ENCODE measurements at places on chromosomes 3 and 15.

DNA sequence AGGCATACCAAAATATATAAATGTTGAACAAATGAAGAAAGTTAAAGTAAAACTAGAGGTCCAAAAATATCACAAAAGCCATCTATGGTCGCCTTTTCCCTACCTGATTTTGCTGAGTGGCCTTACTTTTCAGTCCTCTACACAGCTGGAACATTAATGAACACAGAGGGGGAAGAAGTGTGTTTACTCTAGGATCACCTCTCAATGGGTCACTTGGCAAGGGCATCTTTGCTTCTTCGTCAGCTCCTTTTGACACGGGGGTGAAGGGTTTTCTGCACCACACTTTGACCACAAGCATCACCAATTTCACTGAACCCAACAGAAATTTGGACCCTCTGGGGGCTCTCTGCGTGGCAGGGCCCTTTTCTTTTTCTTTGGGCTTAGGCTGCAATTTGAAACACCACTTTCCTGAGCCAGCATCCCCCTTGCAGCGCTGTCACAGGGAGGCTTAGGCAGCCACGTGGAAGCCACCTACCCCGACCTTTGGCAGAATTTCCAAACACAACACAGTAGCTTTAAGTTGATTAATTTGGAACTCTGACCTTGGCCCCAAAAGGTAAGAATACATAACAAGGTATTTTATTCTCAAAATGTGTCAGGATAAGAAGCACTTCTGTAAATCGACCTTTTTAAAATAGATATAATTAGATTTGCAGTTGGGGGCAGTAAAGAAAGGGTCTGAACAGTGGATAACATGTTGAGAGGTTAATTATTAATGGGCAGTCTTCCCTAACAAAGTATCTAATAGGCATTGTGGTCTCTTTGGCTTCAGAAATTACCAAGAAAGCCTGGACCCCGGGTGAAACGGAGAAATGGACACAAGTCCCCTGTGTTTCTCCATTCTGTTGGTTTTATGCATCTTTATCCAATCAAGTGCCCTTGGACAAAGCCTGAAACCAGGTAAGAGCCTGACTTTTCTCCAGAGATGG is at the start of gene LIPC:
Gene LIPC (plus strand): TSS at position 771 of the 929 bp plus-strand sequence. CDS start 42 bp downstream, at position 813.
- no peak for DNase-seq

DNA sequence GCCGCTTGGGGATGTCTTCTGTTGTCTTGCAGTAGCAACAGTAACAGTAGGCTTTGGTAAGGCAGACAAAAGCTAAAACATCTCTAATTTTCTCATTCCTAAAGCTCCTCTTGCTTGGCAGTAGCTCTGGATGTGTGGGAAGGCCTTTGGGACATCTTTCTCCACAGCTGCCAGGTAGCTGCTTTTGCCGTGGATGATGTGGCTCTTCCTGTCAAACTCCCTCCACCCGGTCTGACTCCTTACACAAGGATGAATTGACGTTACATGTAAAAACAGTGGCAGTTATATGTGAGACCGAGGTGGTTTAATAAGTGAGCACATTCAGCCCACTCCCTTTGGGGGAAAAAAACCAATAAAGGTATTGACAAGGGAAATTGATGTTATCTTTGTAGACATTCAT is 309.1 kb downstream of the TUSC7 start:
- no peak for DNase-seq

GRCh38 chr3:43870844-43871626 is 180.3 kb downstream of the ABHD5 start:
- DNase-seq = no peak

GRCh38 chr15:64153480-64154367 is 2.2 kb downstream of the SNX22 start:
- DNase-seq = peak; percentile 72

GRCh38 chr15:66703540-66703941 is 1.5 kb downstream of the SMAD6 start:
- DNase-seq = peak; percentile 2

- DNase-seq = no peak
Measured at GRCh38 chr3:67901681-67902080, 247.3 kb upstream of the SUCLG2 start.

GRCh38 chr3:9352917-9353752 is 9.7 kb upstream of the THUMPD3 start:
- peak; percentile 28 for DNase-seq

- DNase-seq = no peak
Measured at GRCh38 chr3:131612745-131613144, 110.0 kb upstream of the MRPL3 start.

DNA sequence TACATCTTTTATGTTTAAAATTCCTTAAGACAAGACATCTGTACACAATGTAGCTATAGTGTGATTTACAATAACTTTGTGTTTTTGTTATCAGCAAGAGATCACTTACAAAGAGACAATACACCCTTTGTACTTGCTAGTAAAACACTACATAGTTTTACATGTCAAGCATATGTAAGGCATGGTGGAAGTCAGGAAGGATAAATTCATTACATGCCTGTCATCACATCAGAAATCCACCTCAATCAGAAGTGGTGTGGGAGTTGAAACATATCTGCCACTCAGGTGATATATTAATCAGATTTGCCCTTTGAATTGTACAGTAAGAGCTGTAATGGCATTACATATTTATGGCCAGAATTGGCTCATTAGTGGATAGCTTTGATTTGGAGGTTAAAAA is 95.5 kb downstream of the MBNL1 start:
- no peak for DNase-seq

GRCh38 chr3:118292841-118293240 is 741.8 kb downstream of the IGSF11 start:
- no peak for DNase-seq

DNA sequence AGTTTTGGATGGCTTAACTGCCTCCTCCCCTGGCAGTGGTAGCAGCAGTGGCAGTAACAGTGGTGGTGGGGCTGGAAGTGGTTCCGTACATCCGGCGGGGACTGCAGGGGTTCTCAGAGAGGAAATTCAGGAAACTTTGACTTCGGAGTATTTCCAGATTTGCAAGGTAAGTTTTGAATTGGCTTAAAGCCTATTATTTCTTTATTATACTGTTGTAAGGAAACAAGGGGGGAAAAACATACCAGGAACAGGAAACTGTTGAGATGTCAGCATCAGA is 1.5 kb downstream of the STXBP5L start:
- DNase-seq = no peak

DNA sequence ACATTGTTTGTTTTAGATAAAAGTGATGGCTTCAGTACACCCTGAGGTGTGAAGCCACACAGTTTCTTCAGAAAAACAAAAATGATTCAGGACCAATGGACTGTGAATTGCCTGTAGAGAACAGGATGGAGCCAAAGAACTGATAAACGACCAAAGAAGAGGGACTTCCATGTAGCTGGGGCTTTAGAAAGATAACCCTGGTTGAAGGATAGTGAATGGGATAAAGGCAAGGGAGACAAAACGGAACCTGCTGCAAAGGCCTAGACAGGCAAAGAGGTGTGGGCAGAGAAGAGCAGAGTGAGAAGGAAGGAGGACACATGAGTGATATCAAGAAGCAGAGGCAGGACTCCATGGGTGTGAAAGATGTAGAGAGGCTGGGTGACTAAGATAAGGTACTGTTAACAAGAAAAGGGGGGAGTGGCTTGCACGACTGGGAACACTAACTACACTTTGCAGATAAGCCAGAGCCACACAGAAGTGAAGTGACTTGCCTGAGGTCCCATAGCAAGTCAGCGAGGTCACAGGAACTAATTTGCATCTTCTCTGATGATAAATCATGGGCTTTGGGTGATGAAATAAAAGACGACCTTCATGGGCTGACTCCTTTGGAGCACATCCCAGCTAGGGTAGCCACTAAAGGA is 44.3 kb downstream of the RAB6B start:
- no peak for DNase-seq

DNA sequence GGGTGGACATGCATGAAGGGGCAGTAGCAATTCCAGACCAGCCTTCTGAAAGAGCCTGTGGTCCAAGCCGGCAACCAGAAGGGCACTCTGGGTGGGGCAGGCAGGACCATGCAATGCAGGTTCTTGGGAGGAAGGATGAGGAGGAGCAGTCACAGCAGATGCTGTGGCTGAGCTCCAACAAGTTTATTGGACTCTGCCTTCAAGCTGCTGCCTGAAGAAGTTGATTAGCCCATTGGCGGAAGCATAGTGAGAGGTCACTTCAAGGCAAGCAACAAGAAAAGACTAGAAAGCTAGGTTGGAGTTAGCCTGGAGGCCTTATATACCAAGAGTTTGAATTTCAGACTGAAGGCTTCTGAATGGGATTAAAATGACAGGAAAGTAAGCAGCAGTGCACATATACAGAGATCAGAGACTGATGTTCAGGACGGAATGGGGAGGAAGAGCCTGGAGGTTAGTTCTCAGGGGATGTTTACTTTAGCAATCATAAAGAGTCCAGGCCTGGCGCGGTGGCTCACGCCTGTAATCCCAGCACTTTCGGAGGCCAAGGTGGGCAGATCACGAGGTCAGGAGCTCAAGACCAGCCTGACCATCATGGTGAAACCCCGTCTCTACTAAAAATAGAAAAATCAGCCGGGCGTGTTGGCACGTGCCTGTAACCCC is 39.9 kb downstream of the SFMBT1 start:
- DNase-seq = no peak

DNA sequence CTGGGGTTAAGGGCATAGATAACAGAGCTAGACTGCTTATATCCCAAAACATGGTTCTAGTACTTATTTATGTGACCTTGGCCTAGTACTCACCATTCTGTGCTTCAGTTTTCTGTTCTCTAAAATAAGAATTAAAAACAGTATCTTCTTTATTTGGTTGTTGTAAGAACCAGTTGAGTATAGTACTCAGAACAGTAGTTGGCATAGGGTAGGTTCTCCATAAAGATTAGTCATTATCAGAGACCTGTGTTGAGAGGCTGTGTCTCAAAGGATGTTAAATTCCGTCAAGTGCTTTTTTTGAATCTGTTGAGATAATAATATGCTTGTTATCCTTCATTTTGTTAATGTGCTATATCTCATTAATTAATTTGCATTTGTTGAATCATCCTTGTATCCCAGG is 47.4 kb upstream of the OSTN start:
- no peak for DNase-seq

DNA sequence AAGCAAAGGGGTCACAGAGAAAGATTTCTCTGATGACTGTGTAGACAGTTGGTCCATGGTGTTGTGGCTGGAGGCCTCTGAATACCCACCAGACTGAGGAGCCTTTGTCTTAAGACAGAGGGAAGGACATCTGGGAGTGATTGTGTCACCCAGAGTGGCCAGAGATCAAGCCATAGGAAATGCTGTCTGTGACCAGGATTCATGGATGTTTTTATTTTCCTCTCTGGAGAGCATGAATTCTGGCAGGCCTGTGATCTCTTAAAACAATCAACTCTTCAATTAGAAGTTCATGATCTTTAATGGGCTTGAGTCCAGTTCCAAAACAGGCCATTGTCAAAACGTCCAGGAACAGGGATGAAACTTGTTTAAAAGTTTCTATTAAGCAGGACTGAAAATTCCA is 198.9 kb upstream of the CTDSPL start:
- no peak for DNase-seq

GRCh38 chr3:121111914-121112612 is 204.1 kb downstream of the STXBP5L start:
- peak; percentile 0 for DNase-seq

DNA sequence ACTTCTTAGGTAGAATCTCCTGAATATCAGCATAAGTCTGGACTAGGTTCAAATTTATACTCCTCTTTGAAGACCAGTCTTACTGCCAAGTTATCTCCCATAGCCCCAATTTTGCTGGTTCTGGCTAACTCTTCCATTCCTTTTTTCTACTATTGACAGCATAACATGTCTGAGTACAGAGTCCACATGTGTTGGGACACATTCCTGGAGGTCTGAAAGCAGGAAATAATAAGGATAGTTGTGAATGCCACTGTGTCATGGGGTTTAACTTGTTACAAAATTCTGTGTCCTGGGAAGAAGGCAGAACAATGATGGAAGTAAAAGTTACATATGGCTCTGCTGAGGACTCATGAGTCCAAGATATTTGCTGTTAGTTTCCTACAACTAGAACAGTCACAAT is 57.4 kb upstream of the ZBTB20 start:
- DNase-seq = no peak

DNA sequence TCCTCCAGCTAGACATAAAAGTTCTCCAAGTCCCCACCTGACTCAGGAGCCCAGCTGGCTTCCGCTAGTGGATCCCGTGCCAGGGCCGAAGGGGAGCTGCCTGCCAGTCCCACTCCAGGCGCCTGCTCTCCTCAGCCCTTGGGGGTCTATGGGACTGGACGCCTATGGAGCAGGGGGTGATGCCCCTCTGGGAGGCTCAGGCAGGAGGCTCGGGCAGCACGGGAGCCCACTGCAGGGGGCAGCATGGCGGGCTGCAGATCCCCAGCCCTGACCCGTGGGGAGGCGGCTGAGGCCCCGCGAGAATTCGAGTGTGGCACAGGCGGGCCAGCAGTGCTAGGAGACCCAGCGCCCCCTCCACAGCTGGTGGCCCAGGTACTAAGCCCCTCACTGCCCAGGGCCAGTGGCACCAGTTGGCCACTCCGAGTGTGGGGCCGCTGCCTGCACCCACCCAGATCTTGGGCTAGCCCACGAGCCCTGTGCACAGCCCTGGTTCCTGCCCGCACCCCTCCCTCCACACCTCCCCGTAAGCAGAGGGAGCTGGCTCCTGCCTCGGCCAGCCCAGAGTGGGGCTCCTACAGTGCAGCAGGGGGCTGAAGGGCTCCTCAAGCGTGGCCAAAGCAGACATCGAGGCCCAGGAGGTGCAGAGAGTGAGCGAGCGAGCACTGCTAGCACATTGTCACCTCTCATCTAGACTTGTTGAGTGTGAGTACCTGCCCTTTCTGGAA is 221.3 kb upstream of the NSMCE3 start:
- DNase-seq = no peak

DNA sequence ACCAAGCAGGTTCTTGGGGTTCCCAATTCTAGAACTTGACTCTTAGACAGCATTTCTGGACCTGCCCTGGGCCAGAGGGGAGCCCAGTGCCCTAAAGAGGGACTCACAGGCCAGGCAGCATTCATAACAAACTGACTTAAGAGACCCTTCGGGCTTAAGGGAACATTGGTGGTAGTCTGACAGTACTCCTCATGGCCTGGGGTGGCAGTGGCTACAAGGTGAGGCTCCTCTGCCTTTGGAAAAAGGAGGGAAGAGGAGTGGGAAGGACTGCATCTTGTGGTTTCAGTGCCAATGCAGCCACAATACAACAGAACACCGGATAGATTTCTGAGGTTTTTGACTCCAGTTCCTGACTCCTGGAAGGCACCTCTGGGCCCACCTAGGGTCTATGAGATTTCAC is 172.2 kb upstream of the STRIT1 start:
- no peak for DNase-seq
